Brain (organoid and tissue), 16 donors: ENCODE measurements at places on chromosomes 6 and 20.
A peak's percentile ranks its signal among the peaks of the same experiment; 100 is the strongest.

DNA sequence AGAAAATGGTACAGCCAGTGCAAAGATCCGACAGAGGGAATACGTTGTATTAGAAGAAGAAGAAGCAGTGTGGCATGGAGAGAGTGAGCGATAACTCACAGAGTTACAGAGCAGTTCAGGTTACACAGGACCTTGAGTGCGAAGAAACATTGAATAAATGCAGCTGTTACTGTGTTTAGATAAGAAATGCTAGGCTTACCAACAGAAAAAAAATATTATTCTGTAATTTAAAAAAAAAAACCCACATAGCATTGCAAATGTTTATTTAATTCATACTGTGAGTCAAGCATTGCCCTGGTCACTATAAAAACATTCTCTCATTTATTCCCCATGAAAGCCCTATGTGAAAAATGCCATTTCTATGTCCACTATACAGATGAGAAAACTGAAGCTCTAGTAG lies 373.4 kb upstream of the EPHA7 start:
- DNase-seq, result no peak

DNA sequence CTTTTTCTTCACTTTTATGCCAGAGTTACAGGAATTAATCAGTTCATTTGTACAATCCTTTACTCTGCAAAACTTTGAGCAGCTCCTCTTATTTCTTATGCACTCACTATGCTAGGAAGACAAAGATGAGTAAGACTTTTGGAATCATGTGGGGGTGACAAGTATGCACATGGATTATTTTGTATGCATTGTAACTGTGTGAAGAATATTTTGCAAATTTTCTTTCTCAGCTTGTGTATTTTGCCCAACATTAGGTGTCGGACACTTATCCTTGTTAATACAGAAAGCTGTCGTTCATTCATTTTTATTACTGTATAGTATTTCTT lies 88.6 kb downstream of the PPP1R14C start:
- DNase-seq, result no peak

DNA sequence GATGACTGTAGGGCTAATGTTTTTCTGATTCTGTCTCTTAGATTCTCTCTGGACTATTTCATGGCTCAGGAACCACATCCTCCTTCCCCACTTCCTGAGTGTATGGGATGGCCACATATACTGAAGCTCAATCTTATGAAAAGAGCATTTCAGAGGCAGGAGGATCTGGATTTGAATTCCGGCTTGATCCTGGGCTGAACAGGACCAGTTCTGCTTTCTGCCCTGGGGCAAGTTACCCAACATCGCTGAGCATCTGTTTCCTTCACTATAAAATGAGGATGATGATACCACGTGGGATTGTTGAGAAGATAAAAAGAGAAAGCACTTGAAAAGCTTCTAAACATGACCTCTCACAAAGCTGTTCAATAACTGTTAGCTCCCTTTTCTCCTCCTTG lies 168.4 kb upstream of the TNFAIP3 start:
- no peak for DNase-seq

- DNase-seq, result peak; percentile 93
Measured at GRCh38 chr6:167825332-167826229, 1.1 kb upstream of the AFDN start.

GRCh38 chr20:20926222-20926905 lies 179.8 kb downstream of the LINC00237 start:
- no peak for DNase-seq

GRCh38 chr6:170294813-170295509 lies 4.1 kb upstream of the DLL1 start:
- peak; percentile 68 for DNase-seq

- peak; percentile 14 for DNase-seq
Measured at GRCh38 chr20:12748359-12748994, 260.3 kb upstream of the SPTLC3 start.

- no peak for DNase-seq
Measured at GRCh38 chr6:128474481-128474880, 45.9 kb downstream of the PTPRK start.

- DNase-seq, result peak; percentile 20
Measured at GRCh38 chr6:5205877-5206850, 54.6 kb downstream of the LYRM4 start.

GRCh38 chr6:73969971-73970970 lies 274.3 kb downstream of the CD109 start:
- DNase-seq, result peak; percentile 82

GRCh38 chr20:47062226-47062890 lies 167.7 kb downstream of the EYA2 start:
- DNase-seq, result no peak

GRCh38 chr6:156845454-156846155 lies 68.4 kb downstream of the ARID1B start:
- no peak for DNase-seq

DNA sequence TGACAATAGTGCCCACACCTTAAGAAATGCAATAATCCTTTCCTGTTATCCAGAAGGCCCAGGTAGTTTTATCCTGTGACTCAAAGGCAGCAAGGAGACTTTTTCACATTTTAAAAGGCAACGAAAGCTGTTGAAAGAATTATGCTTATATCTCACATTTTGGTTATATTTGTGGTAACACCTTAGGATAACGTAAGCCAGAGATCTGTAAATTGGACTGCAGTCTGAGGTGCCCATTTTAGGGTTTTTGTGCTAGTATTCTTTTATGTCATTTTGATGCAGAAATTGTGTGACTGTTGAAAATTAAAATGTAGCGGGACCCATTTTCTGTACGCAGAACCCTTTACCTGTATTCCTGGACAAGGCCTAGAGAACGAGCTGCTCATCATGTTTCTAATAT lies 24.3 kb upstream of the MTHFD1L start:
- DNase-seq, result no peak

DNA sequence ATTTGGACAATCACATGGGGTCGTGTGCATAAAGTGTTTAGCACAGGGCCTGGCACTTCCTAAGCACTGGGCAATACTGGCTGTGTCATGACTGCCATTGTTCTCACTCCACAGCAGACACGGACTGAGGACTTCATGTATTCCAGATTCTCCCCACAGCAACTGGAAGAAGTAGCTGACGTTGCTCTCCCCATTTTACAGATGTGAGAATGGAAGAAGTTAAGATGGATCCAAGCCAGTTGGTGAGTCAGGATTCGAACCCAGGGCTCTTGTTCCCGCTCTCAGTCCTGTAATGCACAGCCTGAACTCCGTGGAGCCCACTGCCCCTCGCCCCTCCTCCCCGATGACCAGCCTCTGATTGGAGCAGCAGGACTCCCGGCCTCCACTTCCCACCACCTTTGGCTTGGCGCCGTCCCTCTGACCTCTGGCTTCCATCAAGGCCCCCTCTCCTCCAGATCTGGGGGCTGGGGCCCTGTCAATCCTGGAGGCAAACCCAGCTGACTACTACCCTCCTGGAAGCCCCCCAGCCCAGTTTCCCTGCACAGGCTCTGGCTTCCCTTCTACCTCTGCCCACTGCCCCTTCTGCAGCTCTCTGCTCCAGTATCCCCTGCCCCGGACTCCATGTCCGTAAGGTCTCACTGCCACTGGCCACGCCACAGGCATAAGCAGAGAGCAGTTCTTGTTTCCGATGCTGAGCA lies 12.7 kb downstream of the NOL4L start:
- no peak for DNase-seq

- no peak for DNase-seq
Measured at GRCh38 chr6:29112135-29112534, 4.3 kb downstream of the OR2J3 start.

GRCh38 chr6:142412658-142413057 lies 110.9 kb downstream of the ADGRG6 start:
- no peak for DNase-seq

DNA sequence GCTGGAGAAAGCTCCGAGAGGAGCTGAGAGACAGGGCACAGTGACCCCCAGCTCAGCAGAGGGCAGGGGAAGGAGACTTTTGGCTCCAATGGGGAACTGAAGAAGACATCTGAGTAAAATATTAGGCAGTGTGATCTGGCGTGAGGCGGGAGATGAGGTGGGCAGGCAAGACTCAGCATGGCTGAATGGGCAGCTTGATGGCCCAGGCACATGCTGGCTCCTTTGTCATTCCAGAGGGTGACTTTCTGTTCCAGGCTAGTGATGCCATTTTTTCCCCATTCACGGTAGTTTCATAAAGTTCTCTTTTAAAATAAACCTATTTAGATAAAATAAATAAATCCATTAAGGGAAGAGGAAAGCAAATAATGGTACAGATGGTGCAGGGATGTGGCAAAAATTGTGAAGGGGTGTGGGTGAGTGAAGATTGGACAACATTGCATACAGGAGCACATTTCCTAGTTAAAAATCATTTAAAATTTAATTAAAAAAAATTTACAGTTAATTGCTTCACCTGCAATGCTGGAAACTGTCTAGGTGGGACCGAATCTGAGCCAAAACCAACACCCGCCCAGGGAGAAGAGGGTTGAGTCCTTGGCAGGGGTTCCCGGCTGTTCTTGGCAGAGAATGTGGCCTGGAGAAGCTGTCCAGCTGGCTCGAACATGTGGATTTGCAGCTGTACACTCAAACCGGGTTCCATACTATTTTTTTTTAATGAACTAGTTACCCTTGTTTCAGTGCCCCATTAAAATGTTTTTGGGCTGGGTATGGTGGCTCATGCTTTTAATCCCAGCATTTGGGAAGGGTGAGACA lies 41.7 kb upstream of the PRELID3B start:
- no peak for DNase-seq

GRCh38 chr6:90083891-90084290 lies 189.6 kb downstream of the GJA10 start:
- DNase-seq, result no peak

DNA sequence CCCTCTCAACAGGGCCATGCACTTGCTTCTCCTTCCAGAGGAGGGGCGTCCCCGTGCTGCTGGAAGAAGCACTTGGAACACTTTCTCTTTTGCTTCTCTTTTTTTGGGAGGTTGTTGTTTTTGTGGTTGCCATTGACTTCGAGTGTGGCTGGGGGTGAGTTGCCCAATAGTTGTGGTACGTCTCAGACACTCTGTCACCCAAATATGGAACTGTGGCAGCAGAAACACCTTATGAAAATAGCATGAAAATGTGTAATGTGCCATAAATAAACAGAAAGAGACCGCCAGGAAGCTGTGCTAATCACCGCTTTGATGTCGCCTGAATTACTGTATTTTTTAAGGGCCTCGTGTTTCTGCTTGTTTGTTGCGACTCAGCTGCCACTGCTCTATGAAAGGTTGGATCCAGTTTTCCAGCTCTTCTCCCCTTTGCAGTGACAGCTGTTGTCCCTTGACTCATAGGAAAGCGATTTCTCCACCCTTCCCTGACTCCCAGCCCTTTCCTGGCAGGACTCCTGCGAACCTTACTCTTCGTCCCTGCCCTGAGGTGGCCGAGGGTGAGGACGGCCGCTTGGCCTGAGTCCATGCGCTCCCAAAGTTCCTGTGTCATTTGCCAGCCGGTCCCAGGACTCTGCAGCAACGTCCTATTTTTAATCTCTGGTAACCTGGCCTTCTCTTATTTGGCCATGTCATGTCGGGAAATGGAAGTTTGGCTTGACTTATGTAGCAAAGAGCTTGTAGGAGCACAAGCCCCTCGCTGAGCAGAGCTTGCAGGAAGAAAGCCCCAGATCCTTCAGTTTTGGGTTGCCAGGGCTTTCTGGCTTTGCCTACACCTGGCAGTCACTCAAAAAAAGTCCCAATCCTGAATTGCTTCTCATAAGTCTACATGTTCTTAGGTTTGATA lies 694.6 kb downstream of the QKI start:
- DNase-seq, result no peak

DNA sequence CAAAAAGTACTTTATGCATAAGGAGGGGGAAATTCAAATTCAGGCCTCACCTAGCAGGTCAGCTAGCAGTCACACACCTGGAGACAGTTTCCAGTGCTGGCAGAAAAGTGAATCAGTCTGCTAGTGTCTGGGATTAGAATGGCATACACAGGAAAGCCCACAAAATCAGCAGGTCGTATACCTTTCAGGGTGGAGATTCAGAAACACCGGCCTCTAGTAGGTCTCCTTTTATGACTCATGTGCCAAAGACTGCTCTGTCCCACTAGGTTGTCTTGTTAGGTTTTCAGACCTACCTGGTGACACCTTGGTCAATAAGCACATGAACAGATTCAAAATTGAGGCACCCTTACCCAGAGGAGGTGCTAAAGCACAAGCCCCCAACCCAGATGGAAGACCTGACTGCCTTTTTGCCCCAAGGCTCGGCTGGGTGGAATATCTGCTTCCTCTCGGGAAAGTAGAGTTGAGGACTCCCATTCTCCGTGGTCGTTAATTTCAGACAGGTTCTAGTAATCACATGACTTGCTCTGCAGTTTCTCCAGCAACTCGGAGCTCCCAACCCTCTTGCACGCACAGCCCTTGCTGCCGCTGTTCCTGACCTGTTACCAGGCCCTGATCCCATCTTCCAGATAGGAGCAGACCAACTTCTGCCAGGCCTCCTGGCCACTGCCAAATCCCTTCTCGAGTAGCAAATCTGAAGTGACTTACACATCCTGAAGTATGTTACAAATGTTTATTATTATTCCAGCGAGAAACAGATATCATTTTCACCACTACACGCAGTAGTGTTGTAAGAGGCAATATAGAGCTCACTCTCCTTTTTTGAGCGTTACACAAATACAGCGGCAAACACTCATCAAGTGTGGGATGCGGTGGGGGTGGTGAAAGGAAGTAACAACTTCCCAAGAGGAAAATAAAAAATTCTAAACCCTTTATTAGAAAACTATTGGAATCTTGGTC lies 46.6 kb downstream of the AGPAT4 start:
- DNase-seq, result no peak

DNA sequence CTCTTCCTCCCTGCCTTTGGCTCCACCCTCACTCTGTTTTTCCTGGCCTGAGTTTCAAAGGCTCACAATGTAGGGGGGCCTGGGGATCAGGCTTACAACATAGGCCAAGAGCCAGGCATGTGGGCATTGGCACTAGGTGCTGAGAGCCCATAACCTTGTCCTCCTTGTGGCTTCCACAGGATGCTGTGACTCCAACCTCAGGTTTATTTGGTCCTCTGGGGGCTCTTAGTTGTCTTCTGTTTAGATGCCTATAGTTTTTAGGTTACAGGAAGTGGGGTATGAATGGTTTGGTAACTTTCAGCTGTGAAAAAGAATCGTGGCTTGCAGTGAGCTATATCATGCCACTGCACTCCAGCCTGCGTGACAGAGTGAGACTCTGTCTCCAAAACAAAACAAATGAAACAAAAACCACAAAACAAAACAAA lies 25.6 kb downstream of the MMP24 start:
- no peak for DNase-seq

- DNase-seq, result no peak
Measured at GRCh38 chr6:37974943-37975342, 155.4 kb downstream of the ZFAND3 start.

DNA sequence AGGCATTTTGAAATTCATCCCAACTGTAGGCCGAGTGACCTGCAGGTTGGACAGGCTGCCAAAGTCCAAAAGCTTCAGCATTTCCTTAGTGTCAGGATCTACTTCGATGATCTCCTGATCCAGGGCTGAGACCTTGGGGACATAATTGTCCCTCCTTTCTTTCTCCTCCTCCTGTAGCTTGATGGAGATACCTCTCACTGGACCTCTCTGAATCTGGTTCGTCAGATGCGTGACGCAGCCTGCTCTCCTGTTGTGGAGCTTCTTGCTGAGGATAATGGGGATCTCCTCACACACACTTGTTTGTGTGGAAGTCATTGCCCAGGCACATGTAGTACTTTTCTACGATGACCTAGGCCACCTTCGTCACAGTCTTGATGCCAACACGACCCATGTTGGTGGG lies 1.5 kb upstream of the MAS1L start:
- no peak for DNase-seq
